Left renal pelvis (tissue), 4 donors: ENCODE measurements at places on chromosomes 7 and 10. TPM values are rescaled to one million over a fixed set of nuclear protein-coding genes. Genes with fewer than 3 reads are reported as not detected.

- no peak for DNase-seq
Observed at GRCh38 chr7:103934508-103934907, 55.0 kb downstream of the RELN start.

GRCh38 chr7:51182636-51183166, 133.9 kb downstream of the COBL start:
- DNase-seq: no peak

GRCh38 chr7:16926283-16926682, 44.5 kb upstream of the AGR3 start:
- no peak for DNase-seq

Gene GPNMB
- 74.2 TPM for polyA plus RNA-seq
